ENCODE measurements at places on chromosomes 16 and 17.
A peak's percentile ranks its signal among the peaks of the same experiment; 100 is the strongest.

DNA sequence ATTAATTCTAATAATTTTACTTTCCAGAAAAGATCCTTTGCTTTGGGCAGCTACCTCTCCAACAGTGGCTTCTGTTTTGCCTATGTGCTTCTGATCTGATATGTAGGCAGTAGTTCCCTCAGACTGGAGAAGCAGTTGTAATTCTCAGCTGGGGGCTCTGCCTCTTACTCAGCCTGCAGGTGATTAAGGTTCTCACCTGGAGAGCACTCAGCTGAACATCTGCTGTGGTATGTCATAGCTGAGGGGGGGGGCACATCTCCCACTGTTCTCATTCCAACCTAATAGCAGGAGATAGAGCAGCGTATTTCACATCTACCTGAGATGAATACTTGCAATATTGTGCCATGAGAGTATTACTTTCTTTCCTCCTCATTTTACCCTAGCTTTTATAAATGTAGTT lies 511.9 kb upstream of the CDH8 start:
- H3K4me3 ChIP-seq = no peak overlapping the region
- H3K4me1 ChIP-seq = no peaks in the 10 kb centered on the region
- H3K27ac ChIP-seq = no peak overlapping the region
- H3K27me3 ChIP-seq = no peaks in the 10 kb centered on the region

GRCh38 chr16:87086575-87086974 lies 230.6 kb downstream of the C16orf95 start:
- peaks cover 8% of the 10 kb centered on the region for H3K27me3 ChIP-seq
- H3K36me3 ChIP-seq = no peaks in the 10 kb centered on the region
- no peak for ATAC-seq

GRCh38 chr16:18834864-18835263 lies 33.5 kb upstream of the ARL6IP1 start:
- no peak overlapping the region for H3K4me3 ChIP-seq
- H3K4me1 ChIP-seq = peaks cover 22% of the 10 kb centered on the region
- H3K27me3 ChIP-seq = no peaks in the 10 kb centered on the region
- peaks cover 96% of the 10 kb centered on the region for H3K36me3 ChIP-seq

DNA sequence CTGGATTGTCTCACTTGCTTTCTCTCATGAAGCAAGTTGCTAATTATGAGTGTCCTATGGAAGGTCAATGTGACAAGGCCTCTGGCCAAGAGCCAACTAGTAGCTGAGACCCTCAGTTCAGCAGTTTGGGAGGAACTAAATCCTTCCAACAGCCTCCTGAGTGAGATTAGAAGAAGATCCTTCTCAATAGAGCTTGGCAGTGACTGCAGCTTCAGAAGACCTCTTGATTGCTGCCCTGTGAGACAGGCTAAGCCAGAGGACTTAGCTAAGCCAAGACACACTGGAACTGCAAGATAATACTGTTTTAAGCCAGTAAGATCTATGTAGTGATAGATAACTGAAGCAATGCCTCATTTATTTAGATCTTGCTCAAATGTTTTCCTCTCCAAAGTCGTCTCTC lies 34.3 kb downstream of the PCTP start:
- no peak overlapping the region for H3K4me3 ChIP-seq
- no peaks in the 10 kb centered on the region for H3K4me1 ChIP-seq
- peaks cover 17% of the 10 kb centered on the region for H3K27me3 ChIP-seq

GRCh38 chr17:58269557-58270291 lies 11.0 kb downstream of the MPO start:
- H3K27ac ChIP-seq = no peak overlapping the region
- H3K36me3 ChIP-seq = no peaks in the 10 kb centered on the region
- H3K4me3 ChIP-seq = no peak overlapping the region
- no peak for ATAC-seq
- H3K4me1 ChIP-seq = peaks cover 12% of the 10 kb centered on the region
- H3K27me3 ChIP-seq = peaks cover 22% of the 10 kb centered on the region

DNA sequence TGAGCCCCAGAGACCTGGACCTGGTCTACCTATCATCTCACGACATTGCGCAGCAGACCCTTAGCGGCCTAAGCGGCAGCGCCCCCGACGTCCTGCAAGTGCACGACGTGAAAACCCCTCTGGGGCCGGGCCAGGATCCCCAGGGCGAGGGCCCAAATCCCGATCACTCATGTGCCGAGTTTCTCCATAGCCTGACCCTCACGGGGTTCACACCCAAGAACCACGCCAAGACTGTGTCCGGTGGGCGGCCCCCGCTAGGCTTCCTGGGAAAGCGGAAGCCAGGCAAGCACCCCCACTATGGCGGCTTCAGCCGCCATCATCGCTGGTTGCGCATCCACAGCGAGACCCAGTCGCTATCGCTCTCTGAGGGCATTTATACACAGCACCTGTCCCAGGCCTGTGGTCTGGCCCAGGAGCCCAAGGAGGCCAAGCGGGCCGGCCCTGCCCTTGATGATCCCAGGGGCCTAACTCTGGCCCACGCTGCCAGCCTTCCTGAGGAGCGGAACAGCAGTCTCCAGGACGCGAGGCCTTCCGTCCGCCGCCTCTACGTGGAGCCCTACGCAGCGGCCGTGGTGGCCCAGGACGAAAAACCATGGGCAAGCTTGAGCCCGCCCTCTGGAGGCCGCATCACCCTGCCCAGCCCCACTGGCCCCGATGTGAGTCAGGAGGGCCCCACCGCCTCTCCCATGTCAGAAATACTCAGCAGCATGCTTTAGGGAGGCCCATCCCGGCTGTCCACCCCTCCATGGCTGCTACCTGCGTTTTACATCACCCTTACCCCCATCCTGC lies 82.8 kb upstream of the NOG start:
- no peak for ATAC-seq
- no peak overlapping the region for H3K4me3 ChIP-seq
- H3K27ac ChIP-seq = no peak overlapping the region
- H3K4me1 ChIP-seq = no peaks in the 10 kb centered on the region

- no peaks in the 10 kb centered on the region for H3K4me1 ChIP-seq
- H3K36me3 ChIP-seq = no peaks in the 10 kb centered on the region
- no peak for ATAC-seq
- no peak overlapping the region for H3K4me3 ChIP-seq
- H3K27me3 ChIP-seq = peaks cover 6% of the 10 kb centered on the region
- H3K27ac ChIP-seq = no peak overlapping the region
Measured at GRCh38 chr16:57677622-57678369, 9.7 kb downstream of the ADGRG3 start.

DNA sequence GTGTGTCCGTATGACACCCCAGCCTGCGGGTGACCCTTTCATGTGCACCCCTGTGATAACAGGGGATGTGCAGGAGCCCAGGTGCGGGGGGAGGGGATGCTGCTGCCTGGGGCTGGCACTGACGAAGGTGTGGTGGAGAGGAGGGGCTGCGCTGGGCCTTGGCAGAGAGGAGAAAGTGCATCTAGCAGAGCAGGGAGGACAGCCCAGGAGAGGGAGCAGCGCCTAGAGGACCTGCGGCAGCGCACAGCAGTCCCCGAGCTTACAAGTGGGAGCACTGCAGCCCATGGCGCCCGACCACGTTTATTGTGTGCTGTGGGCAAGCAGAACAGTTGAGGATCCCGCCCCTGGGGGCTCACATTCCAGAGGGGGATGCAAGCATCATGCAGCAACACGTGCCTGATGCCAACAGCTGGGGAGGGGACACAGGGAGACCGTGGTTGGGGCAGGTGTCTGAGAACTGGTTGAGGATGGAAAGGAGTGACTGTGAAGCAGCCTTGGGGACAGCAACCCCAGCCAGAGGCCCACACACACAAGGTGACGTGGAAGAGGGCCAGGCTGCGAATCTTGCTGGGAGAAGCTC lies 10.9 kb upstream of the SLC7A5 start:
- peaks cover 5% of the 10 kb centered on the region for H3K27me3 ChIP-seq
- H3K4me1 ChIP-seq = peaks cover 2% of the 10 kb centered on the region
- no peak for ATAC-seq
- H3K27ac ChIP-seq = peak overlapping the region; percentile 15

GRCh38 chr17:32575852-32576251 lies 89.1 kb downstream of the CDK5R1 start:
- peak overlapping the region; percentile 6 for H3K4me3 ChIP-seq
- no peaks in the 10 kb centered on the region for H3K27me3 ChIP-seq
- H3K27ac ChIP-seq = peak overlapping the region; percentile 37
- no peaks in the 10 kb centered on the region for H3K36me3 ChIP-seq
- ATAC-seq = peak; percentile 80

DNA sequence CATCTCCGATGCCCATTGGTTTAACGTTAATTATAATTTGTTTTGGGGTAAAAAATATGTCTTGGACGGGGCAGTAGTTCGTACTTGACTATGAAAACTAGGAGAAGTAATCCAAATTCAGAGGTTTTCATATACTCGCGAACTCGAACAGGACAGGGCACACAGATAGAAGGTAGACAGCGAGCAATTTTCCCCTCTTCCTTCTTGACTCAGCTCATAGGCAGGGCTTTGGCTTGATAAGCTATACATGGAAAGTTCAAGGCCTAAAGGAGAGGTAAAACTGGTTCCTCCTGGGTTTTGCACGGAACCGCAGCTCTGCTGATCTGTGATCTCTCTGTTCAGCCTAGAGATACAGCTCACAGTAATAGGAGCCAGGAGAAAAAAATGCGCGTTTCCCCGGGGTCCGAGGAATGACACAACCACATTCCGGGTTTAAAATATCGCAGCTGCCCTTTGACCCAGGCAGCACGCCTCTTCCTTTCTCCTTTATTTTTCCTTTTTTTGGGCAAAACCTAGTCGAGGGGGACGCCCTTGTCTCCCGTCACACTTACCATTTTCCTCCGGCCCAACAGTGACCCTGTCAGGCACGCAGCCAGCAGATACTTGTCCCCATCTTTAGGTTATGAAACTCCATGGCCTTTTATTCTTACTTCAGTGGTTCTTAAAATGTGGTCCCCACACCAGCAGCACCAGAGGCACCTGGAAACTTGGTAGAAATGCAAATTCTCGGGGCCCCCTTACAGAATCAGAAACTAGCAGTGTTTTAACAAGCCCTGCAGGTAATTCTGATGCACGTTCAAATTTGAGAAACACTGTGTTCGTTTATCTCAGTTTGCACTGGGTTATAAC lies 1.7 kb upstream of the LASP1 start:
- peaks cover 35% of the 10 kb centered on the region for H3K4me1 ChIP-seq
- H3K36me3 ChIP-seq = peaks cover 52% of the 10 kb centered on the region

DNA sequence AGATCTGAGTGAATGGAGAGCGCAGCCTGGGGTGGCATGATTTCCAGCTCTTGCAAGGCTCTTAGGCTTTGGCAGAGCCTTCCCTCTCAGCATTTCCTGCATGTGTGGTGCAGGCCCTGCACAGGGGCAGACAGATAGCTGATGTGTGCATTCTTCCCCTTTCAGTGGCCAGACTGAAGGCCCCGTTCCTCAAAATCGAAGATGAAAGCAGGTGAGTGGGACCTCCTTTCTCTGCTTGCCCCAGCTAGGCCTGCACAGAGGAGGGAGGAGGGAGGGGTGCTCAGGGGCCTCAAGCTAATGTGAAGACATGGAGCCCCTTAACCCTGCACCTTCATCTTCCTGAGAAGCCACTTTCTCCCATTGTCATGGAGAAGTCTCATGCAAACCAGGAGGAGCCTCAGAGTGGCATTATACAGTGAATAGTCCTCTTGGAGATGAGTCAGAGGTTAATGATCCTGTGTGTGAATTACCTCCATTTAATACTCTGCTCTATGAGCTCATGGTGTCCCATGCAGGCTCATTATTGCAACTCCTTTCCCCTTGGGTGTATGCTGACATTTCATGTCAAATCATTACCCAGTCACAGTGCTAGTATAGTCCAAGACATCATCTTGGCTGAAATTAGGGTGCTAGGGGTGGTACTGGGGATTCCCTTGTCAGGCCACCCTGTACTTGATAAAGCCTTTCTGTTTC lies 20.4 kb upstream of the ADAM11 start:
- H3K36me3 ChIP-seq = no peaks in the 10 kb centered on the region
- H3K4me3 ChIP-seq = no peak overlapping the region
- no peaks in the 10 kb centered on the region for H3K27me3 ChIP-seq
- H3K27ac ChIP-seq = no peak overlapping the region
- ATAC-seq = no peak
- H3K4me1 ChIP-seq = no peaks in the 10 kb centered on the region

DNA sequence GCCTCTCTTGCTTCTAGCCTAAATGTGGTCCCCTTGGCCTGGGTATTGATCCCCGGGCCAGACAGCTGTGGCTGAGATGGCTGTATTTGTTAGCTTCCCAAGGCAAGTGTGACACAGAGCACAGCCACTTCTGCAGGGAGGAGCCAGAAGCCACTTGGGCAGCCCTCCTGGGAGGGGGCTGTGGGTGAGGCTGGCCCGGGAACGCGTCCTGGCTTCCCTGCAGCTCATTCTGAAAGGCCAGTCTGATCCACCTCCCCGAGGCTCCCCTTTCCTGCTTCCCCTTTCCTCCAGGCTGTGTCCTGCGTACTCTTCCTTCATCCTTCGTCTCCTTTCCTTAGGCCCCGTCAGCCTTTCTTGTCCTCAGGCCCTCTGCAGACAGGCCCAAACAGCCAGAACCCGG lies 8.0 kb downstream of the SERPINF2 start:
- H3K36me3 ChIP-seq = no peaks in the 10 kb centered on the region
- no peaks in the 10 kb centered on the region for H3K27me3 ChIP-seq
- no peak overlapping the region for H3K27ac ChIP-seq
- no peaks in the 10 kb centered on the region for H3K4me1 ChIP-seq
- no peak for ATAC-seq

DNA sequence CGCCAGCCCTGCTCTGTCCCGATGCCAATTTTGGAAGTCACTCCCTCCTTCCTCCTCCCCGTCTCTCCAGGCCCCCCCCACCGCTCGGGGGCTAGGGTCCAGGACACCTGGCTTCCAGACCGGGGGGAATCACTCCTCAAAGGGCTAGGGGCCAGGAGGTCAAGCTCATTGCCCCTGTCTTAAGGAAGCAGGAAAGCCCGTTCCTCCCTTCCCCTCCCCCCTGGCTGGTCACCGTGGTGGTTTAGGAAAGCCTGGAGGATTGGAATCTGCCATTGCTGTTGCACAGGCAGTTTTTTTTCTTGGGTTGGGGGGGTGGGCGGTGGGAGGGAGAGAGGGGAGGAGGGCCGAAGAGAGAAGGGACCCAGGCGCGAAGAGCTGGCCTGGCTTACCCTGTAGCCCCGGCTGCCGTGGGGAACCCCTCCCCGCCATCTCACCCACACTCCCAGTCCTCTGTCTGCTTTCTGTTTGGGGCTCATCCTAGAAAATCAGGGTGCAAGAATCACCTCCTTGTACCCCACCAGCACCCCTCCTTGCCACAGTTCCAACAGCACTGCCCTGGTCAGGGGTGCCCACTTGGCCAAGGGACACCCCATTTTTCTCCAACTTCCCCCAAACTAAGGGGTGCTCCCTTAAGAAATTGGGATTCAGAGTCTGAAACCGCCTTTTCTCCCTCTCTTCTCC lies 2.9 kb upstream of the BCL6B start:
- ATAC-seq = no peak
- H3K27me3 ChIP-seq = no peaks in the 10 kb centered on the region
- no peak overlapping the region for H3K4me3 ChIP-seq
- peaks cover 30% of the 10 kb centered on the region for H3K36me3 ChIP-seq
- no peak overlapping the region for H3K27ac ChIP-seq

Measured in activated T-helper 17 cell treated with anti-CD3 and anti-CD28 coated beads, Interleukin-2, amount 50 U/mL, for 72 hours (primary cell).